ENCODE measurements at places on chromosomes 1 and 21. TPM values are rescaled to one million over a fixed set of nuclear protein-coding genes. Genes with fewer than 3 reads are reported as not detected.

DNA sequence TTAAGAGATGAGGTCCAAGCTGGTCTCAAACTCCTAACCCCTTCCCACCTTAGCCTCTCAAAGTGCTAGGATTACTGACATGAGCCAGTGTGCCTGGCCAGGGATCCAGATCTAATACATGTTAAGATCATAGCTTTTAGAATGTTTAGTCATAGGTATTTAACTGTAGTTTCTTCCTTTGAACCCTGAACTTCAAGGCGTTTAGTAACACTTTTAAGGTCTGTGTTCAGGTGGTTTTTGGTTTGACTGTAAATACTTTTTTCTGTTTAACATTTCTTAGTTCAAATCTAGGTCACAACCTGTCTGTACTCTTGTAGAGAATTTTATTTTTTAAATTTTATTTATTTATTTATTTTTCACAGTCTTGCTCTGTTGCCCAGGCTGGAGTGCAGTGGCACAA is 28.1 kb downstream of the RAP1A start:
- DNase-seq, result no peak

- no peak for DNase-seq
Measured at GRCh38 chr1:24912376-24913273, 17.5 kb downstream of the RUNX3 start.

- no peak for DNase-seq
Measured at GRCh38 chr1:170175484-170175883, 29.7 kb downstream of the NTMT2 start.

DNA sequence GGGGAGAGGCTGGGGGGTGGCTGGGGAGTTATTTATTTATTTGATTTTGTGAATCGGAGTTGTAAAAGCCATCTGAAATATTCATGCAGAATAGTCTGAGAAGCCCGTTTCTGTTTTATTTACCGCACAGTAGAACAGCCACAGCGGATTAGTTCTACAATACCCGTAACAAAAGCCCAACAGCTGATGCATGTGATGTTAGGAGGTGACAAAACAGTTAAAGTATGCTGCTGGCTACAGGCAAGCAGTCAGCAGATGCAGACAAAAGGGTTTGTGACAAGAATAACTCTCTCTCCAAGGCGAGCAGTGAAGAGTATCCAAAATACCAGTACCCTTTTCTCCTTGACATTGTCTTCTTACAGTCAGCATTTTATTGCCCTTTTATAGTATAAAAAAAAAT is 42.0 kb downstream of the PROX1 start:
- DNase-seq, result no peak

DNA sequence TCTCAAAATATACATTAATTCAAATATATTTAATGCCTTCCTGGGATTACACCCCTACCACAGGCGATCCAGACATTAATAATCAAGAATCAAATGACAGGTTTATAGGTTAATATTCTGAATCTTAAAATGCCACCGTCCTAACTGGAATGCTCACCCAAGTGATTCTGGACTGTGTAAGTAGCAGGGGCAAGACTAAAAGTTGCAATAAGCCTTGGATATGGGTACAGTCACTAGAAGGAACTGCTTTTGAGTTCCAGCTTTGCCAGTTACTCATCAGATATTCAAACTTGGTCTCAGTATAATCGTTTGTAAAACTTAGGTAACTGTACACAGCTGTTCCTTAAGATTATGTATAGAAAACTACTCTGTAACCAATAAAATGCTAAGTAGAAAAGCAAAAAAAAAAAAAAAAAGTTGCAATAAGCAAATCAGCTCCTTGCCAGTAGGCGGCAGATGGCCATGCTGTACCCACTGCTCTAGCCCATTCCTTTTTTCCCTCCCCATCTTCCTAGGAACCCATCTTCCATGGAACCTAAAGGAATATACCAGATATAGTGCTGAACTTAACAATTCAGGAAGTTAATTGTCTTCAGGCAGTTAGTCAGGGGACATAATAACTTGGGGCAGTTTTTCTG is 10.5 kb downstream of the RO60 start:
- no peak for DNase-seq

DNA sequence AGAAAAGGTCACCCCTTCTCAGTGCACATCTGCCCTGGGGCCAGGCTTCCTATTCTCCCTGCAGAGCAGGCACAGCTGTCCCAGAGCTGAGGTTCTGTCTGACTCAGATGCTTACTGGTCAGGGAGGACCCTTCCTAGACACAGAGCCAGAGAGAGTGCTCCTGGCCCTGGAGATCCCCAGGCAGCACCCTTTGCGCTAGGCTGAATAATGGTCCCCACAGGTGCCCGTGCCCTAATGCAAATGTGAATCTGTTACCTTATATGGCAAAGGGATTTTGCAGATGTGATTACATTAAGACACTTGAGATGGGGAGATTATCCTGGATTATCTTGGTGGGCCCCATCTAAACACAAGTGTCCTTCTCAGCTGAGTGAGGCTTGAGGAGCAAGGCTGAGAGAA is 2.6 kb upstream of the TNNI1 start:
- no peak for DNase-seq

DNA sequence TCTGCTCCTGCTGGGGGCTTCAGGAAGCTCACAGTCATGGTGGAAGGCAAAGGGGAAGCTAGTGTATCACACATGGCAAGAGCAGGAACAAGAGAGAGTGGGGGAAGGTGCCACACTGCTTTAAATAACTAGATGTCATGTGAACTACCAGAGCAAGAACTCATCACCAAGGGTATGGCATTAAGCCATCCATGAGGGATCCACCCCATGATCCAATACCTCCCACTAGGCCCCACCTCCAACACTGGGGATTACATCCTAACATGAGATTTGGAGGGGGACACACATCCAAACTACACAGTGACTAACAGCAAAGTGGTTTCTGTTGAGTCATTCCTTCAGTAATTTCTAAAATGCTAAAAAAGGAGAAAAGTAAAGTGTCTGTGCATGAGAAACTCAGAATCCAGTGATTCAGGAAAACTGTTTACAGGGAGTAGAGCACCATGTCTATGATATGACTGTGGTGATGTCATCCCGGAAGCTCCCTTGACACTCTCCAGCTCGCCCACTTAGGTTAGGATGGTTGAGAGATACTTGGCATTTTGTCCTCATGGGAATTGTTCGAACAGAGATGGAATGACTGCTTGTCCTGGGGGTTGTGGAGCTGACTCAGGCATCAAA is 50.3 kb downstream of the CHD1L start:
- no peak for DNase-seq

DNA sequence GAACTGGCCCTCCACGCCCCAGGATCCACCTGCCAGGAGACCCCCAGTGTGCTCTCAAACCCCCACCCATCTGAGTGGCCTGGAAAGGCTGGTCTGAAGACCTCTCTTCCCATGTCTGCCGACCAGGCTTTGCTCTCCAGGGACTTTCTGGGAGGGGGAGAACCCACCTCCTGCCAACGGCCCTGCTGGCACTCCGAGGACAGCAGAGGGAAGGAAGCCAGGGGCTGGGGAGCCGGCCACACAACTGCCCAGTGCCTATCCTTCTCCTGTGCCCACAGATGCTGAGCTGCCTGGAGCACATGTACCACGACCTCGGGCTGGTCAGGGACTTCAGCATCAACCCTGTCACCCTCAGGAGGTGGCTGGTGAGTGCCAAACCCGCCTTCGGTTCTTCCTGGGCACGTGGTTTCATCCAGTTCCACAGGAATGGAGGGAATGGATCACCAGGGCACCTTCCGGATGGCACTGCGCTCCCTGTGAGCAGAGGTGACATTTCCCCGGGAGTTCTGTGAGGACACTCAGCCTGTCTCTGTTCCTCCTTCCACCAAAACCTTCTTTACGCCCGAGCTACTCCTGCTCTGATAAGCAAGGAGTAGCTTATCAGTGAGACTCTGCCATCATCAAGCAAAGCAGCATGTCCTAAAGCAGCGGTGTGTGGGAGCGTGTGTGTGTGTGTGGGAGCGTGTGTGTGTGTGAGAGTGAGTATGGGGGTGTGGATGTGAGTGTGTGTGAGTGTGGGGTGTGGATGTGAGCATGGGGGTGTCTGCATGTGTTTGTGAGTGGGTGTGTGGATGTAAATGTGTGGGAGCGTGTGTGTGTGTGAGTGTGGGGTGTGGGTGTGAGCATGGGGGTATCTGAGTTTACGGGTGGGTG is 105.5 kb downstream of the PDE9A start:
- DNase-seq, result no peak

DNA sequence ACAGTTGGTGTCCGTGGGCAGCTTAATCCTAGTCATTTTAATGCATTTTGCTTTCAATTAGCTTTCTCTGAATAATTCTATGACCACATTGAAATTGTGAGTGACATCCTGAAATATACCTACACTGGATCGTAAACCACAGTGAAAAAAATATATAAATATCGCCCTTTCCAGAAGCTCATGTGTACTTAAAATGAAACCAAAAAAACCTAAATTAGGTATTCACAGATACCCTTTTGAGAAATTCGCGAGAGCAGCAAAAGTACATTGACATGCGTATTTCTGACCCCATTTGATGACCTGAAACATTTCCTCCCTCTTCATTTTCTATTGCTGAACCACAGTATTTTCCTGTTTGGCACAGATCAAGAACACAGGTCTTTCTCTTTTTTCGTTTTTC is 253.8 kb downstream of the LTN1 start:
- no peak for DNase-seq

Gene TMEM125
- total RNA-seq, result not detected

Gene KRTAP19-1
- total RNA-seq, result not detected
